Right lobe of liver (tissue), 6 donors: ENCODE measurements at places on chromosomes 7 and 10. TPM values are rescaled to one million over a fixed set of nuclear protein-coding genes. Genes with fewer than 3 reads are reported as not detected.

GRCh38 chr7:26413007-26413691, 121.5 kb downstream of the SNX10 start:
- DNase-seq: no peak
- H3K36me3 ChIP-seq: no peaks in the 10 kb centered on the region
- no peaks in the 10 kb centered on the region for H3K27me3 ChIP-seq
- H3K4me3 ChIP-seq: no peak overlapping the region
- H3K4me1 ChIP-seq: no peaks in the 10 kb centered on the region

EFCAB10 gene
- not detected for total RNA-seq

DNA sequence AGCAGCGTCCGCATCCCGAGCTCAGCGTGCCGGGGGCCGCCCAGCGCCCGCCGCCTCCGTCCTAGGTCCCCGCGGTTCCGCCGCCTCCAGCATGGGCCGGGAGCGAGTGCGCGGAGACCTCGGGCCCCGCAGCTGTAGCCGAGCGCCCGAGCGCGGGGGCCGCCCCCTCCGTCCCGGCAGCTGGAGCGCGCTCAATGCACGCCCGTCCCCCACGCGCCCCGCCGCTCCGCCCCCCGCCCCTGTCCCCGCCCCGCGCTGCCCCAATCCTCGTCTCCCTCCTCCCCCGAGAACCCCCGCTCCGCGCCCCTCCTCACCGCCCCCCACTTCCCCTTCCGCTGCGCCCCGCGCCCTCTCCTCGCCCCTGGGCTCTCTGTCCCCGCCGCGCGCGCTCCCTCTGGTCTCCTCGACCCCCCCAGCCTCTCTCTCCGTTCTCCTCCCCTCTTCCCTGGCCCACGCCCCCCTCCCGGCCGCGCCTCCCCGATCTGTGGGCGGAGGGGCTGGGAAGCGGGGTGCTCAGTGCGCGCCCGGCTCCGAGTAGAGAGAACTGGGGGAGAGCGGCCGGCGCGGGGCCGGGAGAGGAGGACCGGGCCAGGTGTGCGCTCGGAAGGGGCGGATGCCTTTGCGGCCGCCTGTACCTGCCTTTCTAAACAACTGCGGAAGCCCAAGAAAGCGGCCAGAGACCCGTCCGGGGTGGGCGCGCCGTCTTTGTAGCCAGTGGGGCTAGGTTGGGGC, at the start of gene VIPR2:
TSS of gene VIPR2 (minus strand) at position 110 of the 732 bp plus-strand sequence. CDS start at position 14, 96 bp downstream.
- H3K27me3 ChIP-seq: no peaks in the 10 kb centered on the region
- H3K4me3 ChIP-seq: peak within 1 kb of the TSS; percentile 26
- no peak within 1 kb of the TSS for H3K27ac ChIP-seq
- H3K36me3 ChIP-seq: no peaks in the 10 kb centered on the region
- H3K4me1 ChIP-seq: peaks cover 11% of the 10 kb centered on the region

DNA sequence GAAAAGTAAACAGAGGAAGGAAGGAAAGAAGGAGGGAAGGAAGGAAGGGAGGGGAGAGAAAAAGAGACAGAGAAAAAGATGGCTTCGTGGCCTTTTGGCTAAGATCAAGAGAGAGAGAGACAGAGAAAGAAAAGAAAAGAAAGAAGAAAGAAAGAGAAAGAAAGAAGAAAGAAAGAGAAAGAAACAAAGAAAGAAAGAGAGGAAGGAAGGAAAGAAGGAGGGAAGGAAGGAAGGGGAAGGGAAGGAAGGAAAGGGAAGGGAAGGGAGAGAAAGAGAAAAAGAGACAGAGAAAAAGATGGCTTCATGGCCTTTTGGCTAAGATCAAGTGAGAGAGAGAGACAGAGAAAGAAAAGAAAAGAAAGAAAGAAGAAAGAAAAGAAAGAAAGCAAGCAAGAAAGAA, 91.4 kb downstream of the PRLHR start:
- DNase-seq: no peak
- no peaks in the 10 kb centered on the region for H3K36me3 ChIP-seq
- no peaks in the 10 kb centered on the region for H3K4me1 ChIP-seq
- no peak overlapping the region for H3K4me3 ChIP-seq
- no peak overlapping the region for H3K27ac ChIP-seq

DNA sequence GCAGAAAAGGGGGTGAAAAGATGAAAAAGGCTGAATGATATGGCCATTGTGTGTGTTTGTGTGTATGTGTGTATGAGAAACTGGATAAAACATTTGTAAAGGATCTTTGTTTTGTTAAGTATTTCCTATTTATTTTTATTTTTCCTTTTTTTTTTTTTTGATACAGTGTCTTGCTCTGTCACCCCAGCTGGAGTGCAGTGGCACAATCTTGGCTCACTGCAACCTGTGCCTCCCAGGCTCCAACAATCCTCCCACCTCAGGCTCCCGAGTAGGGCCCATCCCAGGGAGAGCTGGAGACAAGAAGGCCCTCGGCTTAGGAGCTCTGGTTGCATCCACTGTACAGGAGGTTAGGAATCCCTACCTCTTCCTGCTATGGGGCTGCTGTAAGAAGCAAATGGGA, 6.9 kb upstream of the CALML5 start:
- H3K27ac ChIP-seq: no peak overlapping the region
- no peaks in the 10 kb centered on the region for H3K4me1 ChIP-seq
- no peaks in the 10 kb centered on the region for H3K36me3 ChIP-seq
- no peak overlapping the region for H3K4me3 ChIP-seq
- H3K27me3 ChIP-seq: no peaks in the 10 kb centered on the region

STX1A gene
- total RNA-seq: 1.5 TPM

DNA sequence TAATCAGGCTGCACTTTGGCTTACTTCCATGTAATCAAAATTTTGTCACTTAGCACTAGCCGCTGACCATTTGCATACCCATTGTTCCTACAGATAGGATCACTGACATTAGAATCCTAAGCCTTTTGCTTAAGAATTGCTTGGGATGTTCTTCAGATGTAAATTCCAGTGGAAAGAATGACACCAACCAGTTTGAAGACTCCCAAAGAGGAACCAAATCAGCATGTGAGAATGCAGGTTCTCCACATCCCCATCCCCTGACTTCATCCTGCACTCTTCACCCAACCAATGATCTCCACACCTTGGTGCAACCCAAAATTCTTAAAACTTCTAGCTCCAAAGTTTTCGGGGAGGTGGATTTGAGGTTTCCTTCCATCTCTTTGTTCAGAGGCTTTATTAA, 345.6 kb downstream of the GPAM start:
- H3K4me3 ChIP-seq: no peak overlapping the region
- H3K27ac ChIP-seq: no peak overlapping the region
- no peaks in the 10 kb centered on the region for H3K27me3 ChIP-seq
- no peaks in the 10 kb centered on the region for H3K4me1 ChIP-seq

DNA sequence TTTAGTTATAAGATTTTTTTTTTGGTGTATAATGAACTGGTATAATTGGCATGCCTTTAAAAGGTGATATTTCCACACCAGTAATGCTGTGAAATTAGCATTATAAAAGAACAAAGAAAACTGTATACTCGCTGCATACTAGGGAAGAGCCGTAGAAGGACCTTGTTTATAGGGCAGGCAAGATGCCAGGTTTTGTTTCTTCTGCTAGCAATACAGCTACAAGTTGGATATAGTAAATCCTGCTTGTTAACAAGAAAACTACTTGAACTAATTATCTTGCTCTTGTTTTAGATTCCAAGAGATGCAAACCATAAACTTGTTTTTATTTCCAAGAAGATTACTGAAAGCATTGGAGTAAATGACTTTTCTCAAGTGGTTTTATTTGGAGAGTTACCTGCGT, 1.9 kb downstream of the DNAH11 start:
- H3K27ac ChIP-seq: no peak overlapping the region
- H3K27me3 ChIP-seq: no peaks in the 10 kb centered on the region
- H3K36me3 ChIP-seq: no peaks in the 10 kb centered on the region
- no peaks in the 10 kb centered on the region for H3K4me1 ChIP-seq
- H3K4me3 ChIP-seq: no peak overlapping the region

- peaks cover 19% of the 10 kb centered on the region for H3K4me1 ChIP-seq
- no peak overlapping the region for H3K4me3 ChIP-seq
- no peaks in the 10 kb centered on the region for H3K27me3 ChIP-seq
- H3K36me3 ChIP-seq: no peaks in the 10 kb centered on the region
- H3K27ac ChIP-seq: peak overlapping the region; percentile 96
Measured at GRCh38 chr7:95391761-95392160, 4.4 kb downstream of the PON3 start.
